NCI-H2081 treated with DMSO at 0.1 percent for 48 hours (cell line): ENCODE measurements at places on chromosomes 7 and 10.

DNA sequence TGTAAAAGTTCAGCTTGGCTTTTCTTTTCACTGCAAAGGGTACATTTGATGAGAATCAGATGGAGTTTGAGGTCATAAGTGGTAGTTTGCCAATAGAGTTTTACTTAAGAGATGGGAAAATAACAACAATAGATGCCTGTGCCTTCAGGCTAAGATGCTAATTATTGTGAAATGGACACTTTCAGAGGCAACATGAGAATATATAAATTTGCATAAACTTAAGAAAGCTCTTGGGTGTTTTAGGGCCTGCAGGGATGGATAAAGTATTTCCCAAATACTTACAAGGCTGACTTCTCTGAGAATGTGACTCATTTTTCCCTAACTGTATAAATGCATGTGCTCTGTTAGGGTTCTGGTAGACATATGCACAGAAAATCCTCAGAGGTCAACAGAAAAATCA, 200.3 kb upstream of the SVIL start:
- DNase-seq = no peak

DNA sequence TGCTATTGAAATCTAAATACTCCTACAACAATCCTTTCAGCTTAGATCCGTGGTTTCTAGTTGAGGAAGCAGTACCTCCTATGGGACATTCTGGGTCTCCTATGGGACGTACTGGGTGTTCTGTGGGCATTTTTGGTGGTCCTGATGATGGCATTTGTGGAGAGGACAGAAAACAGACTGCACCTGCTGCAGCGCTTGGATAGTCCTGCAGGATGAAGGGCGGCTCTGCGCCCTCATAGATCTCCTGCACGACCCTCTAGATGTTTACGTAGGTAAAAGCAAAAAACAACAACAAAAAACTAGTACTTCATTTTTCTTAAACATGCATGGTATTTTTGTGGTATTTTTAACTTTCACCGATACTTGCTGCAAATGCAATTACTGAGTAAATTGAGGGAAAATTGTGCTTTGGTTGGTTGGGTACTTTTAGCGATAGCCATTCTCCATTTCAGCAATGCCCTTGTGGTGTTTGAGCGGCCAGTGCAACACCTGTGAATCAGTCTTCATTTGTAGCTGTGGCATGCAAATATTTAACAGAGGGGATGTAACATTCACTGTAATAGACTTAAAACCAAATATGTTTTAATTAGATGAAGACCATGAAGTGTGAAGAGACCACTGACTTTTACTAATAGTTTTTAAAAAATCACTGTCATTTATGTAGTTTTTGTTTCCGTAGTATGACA, 461.2 kb downstream of the SDK1 start:
- DNase-seq = no peak

DNA sequence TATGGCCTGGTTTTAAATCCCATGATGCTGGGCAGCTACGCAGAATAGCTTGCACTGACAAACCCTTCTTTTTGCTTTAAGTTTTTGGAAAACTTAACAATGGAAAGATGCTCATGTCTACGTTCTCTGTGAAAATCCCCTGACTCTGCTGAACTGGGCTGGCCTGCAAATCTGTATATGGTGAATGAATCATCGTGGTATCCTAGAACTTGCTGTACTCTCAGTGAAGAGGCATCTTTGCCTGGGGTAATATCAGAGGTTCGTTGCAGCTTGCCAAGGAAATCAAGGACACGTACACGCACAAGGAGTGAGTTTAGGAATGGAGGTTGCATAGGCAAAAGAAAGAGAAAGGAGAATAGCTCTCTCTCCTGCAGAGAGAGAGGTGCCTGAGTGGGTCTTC, 382.0 kb upstream of the ADARB2 start:
- no peak for DNase-seq

- peak; percentile 60 for DNase-seq
Measured at GRCh38 chr7:22181663-22182062, 175.3 kb downstream of the RAPGEF5 start.

DNA sequence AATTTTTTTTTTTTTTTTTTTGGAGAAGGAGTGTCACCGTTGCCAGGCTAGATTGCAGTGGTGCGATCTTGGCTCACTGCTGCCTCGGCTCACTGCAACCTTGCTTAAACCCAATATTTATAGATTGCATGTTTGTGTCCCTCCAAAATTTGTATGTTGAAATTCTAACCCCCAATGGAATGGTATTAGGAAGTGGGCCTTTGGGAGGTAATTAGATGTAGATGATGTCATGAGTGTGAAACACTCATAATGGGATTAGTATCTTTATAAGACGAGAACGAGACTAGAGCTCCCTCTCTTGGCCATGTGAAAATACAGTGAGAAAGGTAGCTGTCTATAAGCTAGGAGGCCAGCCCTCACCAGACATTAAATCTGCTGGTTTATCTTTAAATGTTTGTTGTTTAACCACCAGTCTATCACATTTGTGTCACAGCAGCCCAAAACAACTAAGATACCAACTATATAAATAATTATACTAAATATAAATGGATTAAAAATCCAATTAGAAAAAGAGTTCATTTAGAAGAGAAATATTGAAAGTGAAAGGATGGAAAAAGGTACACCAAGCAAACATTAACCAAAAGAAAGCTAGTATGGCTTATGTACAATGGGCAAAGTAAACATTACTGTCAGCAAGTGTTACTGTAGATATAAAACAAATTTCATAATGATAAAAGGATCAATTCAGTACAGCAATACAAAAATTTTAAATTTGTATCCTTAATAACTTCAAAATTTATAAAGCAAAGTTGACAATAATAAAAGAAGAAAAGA, 9.3 kb downstream of the TCAF1 start:
- DNase-seq = peak; percentile 75

GRCh38 chr7:44854644-44855364, 6.9 kb upstream of the H2AZ2 start:
- DNase-seq = no peak

DNA sequence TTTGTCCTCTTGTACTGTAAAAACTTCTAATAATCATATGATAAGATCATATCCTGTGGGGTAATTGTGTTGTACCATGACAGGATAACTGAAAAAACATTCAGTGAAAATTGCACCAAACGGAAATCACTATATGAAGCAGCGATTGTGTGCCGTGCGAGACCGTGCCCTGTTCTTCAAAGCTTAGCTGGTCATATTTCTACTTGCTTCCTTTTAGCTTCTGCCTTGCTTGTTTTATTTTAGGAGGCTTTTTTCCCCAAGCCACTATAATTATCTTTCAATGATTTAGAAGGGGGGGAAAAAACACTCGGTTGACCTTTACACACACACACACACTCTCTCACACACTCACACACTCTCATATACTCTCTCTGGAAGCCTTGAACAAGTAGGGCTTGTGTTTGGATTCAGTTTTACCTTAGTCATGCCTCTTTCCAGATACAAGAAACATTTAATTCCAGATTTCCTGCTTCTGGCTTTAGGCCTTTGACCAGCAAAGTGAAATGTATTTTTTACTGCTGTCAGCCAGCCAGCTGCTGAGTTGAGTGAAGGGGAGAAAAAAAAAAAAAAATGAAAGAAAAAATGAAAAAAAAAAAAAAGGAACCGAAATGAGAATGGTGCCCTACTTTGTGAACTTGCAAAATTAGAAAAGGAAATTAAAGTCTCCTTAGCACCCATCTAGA, 181.4 kb downstream of the ARID5B start:
- DNase-seq = peak; percentile 25

DNA sequence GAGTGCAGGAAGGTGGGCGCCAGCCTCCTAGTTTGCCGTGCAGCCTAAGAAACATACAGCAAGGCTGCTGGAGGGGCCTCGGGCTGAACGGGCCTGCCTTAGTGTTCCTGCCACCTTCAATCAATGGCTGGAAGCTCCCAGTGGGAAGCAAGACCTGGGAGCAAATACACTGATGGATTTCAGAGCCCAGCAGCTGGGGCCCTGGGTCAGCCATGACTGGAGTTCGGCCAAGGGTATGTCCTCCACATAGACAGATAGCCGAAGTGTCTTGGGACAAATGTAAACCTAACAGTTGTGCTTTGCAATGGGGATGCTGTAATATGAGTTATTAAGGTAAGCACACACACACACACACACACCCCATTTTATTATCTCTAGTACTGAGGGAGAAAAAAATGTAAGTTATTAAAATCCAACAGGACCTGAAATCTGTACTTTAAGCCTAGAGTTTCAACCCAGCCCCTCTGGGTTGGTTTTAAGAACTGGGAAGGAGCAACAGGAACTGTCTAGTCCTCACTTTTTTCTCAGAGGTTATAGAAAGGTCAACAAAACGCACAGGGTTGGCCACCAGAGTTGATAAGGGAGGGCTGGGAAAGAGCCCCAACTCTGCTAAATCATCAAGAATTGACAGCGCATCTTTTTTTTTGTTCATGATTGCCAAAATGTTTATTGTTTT, 50.0 kb upstream of the CELF2 start:
- DNase-seq = no peak

DNA sequence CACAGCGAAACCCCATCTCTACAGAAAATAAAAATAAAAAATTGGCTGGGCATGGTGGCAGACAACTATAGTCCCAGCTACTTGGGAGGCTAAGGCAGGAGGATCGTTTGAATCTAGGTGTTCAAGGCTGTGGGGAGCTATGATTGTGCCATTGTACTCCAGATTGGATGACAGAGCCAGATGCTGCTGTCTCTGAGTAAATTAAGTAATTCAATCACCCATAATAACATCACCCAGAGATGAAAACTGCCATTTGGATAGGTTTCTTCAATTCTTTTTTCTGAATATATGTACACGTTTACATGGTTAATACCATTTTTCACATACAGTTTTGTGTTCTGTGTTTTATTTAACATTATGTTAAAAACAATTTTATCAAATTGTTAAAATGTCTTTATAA, 79.3 kb downstream of the WIPF3 start:
- DNase-seq = no peak

DNA sequence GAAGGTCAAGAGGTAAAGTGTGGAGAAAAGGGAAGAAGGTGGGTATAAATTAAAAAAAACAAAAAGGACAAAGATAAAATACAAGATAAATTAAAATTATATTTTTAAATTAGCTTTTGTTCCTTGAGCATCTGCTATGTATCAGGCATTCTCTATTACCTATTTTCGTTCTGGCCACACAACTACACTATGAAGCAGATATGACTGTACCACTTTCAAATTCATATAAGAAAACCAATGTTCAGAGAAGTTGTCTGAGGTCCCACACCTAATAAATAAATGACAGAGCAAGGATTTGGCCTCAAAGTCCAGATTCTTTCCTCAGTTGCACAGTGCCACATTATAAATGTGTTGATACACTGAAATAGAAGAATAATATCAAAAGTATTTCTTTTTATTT, 103.8 kb upstream of the PCDH15 start:
- no peak for DNase-seq

GRCh38 chr10:28910956-28911355, 233.6 kb downstream of the BAMBI start:
- DNase-seq = no peak

GRCh38 chr10:6297951-6298381, 95.2 kb downstream of the PFKFB3 start:
- DNase-seq = no peak

GRCh38 chr7:87445897-87446296, 29.6 kb downstream of the ABCB4 start:
- no peak for DNase-seq

GRCh38 chr10:62243647-62243997, 25.0 kb downstream of the RTKN2 start:
- no peak for DNase-seq

DNA sequence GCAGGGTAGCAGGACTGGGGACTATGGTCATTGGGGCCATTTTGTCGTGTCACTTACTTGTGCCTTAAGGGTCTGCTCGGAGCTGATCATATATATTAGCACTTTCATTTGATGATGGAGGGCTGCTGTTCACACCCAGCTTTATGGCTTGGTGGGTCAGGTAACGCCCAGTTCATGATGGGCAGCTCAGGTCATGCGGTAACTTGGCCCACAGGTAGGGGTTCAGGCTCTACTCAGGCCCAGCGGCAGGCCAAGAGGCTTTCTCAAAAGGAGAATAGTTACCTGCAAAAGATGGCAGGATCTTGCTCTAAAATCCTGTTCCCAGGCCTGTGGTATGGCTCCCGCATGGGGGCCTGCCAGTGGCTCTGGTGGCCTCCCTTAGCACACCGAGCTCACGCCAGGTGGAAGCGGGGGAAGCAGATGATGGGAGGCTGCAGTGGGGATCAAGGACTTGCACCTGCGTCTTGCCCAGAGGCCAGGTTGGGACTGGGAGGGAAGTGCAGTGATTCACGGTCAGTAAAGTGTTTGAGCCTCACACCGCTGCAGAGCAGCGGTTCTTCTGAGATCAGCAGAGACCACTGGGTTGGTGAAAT, 109.5 kb downstream of the ADCY1 start:
- DNase-seq = no peak

GRCh38 chr10:49174261-49174925, 13.8 kb downstream of the TMEM273 start:
- no peak for DNase-seq

DNA sequence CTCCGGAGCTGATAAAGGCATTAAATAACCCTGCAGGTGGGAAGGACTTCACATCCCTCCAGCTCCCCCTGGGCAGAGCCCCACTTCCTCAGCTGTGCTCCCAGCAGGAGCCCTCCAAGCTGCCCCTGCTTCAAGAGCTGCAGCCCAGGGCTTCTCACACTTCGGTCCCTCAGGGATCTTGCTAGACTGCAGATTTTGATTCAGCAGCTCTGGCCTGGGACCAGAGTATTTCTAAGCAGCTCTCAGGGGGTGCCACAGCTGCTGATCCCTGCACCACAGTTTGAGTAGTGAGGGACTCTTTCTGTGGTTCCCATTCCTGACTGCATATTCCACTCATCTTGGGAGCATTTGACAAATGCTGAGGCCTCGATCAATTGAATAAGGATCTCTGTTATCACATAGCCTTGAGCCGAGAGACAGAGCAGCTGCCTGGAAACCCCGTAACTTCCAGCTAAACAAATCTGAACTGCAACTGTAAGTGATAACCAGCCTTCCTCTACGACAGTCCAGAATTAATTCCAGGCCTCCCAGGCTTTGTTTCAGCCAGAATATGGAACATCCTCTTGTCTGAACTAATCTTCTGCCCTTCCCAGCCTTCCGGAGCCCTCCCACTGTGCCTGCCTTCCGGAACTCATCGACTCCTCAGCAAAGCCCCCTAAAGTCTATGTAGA, 161.4 kb downstream of the CCDC3 start:
- DNase-seq = no peak

GRCh38 chr10:6711881-6712280, 131.8 kb upstream of the PRKCQ start:
- no peak for DNase-seq

GRCh38 chr7:77982926-77983550, 184.5 kb downstream of the PHTF2 start:
- DNase-seq = no peak

- no peak for DNase-seq
Measured at GRCh38 chr7:149147072-149147751, at the start of gene ZNF398. ZNF398 (plus strand) TSS chr7:149147453; CDS start chr7:149147743, 290 bp downstream.

- no peak for DNase-seq
Measured at GRCh38 chr10:71771821-71772617, 1.3 kb downstream of the VSIR start.

- no peak for DNase-seq
Measured at GRCh38 chr10:80894311-80894791, 356.6 kb downstream of the SH2D4B start.

GRCh38 chr7:44213877-44214388, 13.2 kb downstream of the YKT6 start:
- no peak for DNase-seq

- no peak for DNase-seq
Measured at GRCh38 chr10:23157691-23158369, 34.3 kb upstream of the PTF1A start.
